ENCODE measurements at places on chromosomes 6 and 20.

DNA sequence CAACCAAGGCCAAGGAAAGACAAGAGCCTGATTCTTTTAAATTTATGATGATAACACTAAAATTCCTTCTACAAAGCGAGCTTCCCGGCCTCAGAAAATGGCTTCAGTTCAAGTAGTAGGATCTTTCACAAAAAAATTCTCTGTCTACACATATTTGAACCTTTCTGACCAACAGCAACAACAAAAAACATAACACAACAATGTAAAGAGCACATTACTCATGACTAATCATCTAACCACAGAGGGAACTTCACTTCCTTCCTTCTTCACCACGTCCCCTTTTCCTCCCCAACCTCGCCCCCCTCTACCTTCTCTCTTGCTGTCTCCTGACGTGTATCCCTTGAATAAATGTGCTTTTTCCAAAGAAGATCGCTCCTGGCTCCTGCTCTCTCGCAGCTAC is 228.2 kb downstream of the MYLK4 start:
- DNase-seq: no peak

GRCh38 chr20:3146732-3147341 is 12.8 kb downstream of the FASTKD5 start:
- DNase-seq: no peak

- DNase-seq: no peak
Measured at GRCh38 chr20:63378626-63379025, 17.5 kb upstream of the CHRNA4 start.

GRCh38 chr20:52655395-52655794 is 316.8 kb upstream of the TSHZ2 start:
- no peak for DNase-seq

GRCh38 chr20:40144581-40144980 is 544.5 kb downstream of the MAFB start:
- peak; percentile 62 for DNase-seq

DNA sequence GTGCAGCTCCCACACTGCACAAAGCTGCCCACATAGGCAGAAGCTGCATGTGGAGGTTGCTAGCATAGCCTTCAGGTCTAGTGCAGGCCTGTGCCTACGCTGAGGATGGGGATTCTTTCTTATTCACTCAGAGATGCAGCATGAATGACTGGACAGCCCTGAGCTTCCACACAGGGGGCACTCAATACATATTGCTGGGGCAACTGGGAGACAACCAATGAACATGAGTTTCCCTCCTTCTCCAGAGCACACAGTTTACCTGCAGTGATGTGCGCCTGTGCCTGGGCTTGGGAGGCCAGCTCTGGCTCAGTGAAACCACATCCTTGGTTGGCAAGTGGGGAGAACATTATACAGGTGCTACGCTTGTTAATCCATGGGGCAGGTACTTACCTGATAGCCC is 389.9 kb downstream of the RNGTT start:
- no peak for DNase-seq

GRCh38 chr20:47250360-47250759 is 106.1 kb downstream of the ZMYND8 start:
- DNase-seq: no peak

- no peak for DNase-seq
Measured at GRCh38 chr20:24487648-24488047, 18.2 kb downstream of the SYNDIG1 start.

DNA sequence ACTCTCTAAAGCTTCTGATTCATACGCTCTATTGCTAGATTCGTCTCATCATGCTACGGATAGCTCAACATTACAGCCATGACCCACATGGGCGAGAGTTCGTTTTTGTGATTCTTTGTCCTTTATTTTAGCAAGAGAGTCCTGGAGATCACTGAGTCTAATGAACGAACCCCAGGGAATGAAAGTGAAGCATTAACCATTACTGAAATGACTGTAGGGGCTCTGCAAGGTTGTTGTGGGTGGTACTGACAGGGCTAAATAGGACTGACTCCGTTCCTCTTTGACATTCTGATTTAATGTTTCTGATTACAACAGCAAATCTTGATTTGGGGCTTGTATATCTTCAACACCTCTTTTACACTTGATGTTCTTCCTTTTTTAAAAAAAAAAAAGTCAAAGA is 13.7 kb upstream of the RTF2 start:
- no peak for DNase-seq

All from NCI-H1417 treated with DMSO at 0.1 percent for 48 hours (cell line).